ENCODE measurements at places on chromosomes 7 and 10.

- no peak for DNase-seq
These were observed 143.2 kb downstream of the USP6NL start for GRCh38 chr10:11468126-11468742.

GRCh38 chr7:11128498-11128897 is 154.8 kb downstream of the PHF14 start:
- DNase-seq = no peak

GRCh38 chr7:104962781-104963180 is 51.2 kb upstream of the KMT2E start:
- DNase-seq = no peak

- DNase-seq = no peak
These were observed 55.7 kb downstream of the TMEM209 start for GRCh38 chr7:130149281-130150139.

DNA sequence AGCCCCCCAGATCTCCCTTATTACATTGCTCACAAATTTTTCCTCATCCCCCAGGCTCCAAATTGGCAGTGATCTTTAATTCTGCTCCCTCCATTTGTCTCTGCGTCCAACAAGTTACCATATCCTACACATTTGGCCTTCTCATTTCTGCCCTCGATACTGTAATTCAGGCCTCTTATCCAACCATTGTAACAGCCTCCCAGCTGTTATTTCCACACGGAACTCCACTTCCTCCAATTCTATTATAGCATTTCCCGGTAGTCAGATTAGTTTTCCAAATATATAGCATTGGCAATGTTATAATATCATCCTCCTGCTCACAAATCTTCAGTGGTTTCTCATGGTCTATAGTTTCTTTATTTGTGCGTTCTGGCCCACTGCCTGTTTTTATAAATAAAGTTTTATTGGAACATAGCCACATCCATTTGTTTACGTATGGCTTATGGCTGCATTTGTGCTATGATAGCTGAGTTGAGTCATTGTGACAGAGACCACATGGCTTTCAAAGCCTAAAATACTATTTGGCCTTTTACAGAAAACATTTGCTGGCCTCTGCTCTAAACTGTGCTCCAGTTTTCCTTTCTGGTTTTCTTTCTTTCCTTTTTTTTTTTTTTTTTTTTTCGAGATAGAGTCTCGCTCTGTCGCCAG is 126.5 kb upstream of the ZNF438 start:
- DNase-seq = no peak

GRCh38 chr10:86004337-86004736 is 362.3 kb downstream of the GRID1 start:
- DNase-seq = no peak

- DNase-seq = no peak
These were observed 132.9 kb downstream of the OAT start for GRCh38 chr10:124285587-124286527.

GRCh38 chr7:57432583-57432982 is 17.4 kb upstream of the ZNF716 start:
- no peak for DNase-seq

- no peak for DNase-seq
These were observed 6.8 kb upstream of the LRRC4 start for GRCh38 chr7:128037880-128038619.

DNA sequence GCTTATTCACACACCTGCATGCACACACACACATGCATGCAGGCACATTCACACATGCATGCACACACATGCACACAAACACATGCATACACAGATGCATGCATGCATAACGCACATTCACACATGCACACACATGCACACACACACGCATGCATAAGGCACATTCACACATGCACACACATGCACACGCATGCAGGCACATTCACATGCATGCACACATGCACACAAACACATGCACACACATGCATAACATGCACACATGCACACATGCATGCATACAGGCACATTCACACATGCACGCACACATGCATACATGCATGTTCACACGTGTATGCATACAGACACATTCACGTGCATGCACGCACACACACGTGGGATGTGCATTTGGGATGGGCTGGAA is 165.8 kb downstream of the PAXIP1 start:
- no peak for DNase-seq

DNA sequence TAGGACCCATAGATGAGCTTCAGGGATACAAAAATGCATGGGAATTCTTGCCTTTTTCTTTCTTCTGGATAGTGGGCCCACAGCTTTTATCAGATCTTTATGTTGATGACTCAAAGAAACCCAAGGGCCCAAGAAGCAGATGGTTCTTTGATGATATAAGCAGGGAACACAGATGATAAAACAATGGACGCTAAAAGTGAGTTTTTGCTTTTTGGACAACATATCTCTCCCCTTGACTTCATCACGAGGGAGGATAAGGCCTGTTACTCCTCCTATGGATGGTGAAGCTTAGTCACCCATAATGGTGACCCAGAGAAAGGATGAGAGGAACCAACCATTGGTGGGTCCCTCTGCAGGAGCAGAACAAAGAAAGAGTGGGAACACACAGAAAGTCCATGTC is 6.5 kb upstream of the OGA start:
- DNase-seq = no peak

GRCh38 chr10:82252081-82252480 is 377.1 kb downstream of the NRG3 start:
- no peak for DNase-seq

DNA sequence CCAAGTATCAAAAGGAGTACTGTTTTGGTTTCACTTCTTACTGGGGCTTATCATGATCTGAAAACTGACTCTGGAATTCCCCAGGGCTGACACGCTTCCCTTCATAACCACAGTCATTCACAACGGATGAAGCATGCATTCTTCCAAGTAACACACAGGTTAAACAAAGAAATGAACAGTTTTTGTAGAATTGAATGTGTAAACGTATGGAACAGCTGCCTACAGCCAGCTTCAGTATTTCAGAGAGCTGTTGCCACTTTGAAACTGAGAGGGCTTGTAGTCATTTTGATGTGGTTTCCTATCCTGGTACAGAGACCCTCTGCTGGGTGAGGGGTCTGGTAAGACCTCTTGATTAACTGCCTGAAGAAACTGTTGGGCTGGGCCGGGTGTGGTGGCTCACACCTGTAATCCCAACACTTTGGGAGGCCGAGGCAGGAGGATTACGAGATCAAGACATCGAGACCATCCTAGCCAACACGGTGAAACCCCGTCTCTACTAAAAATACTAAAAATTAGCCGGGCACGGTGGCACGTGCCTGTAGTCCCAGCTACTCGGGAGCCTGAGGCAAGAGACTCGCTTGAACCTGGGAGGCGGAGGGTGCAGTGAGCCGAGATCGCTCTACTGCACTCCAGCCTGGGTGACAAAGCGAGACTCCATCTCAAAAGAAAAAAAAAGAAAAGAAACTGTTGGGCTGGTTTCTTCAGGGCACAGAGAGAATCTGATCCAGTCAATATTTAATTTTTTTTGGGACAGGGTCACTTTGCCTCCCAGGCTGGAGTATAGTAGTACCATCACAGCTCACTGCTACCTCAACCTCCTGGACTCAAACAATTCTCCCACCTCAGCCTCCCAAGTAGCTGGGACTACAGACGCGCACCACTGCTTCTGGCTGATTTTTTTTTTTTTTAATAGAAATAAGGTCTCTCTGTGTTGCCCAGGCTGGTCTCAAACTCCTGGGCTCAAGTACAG is 4.7 kb downstream of the NFE2L3 start:
- DNase-seq = no peak

GRCh38 chr7:30863706-30864035 is 48.0 kb upstream of the AQP1 start:
- no peak for DNase-seq

GRCh38 chr10:113767222-113767621 is 15.7 kb downstream of the PLEKHS1 start:
- no peak for DNase-seq

DNA sequence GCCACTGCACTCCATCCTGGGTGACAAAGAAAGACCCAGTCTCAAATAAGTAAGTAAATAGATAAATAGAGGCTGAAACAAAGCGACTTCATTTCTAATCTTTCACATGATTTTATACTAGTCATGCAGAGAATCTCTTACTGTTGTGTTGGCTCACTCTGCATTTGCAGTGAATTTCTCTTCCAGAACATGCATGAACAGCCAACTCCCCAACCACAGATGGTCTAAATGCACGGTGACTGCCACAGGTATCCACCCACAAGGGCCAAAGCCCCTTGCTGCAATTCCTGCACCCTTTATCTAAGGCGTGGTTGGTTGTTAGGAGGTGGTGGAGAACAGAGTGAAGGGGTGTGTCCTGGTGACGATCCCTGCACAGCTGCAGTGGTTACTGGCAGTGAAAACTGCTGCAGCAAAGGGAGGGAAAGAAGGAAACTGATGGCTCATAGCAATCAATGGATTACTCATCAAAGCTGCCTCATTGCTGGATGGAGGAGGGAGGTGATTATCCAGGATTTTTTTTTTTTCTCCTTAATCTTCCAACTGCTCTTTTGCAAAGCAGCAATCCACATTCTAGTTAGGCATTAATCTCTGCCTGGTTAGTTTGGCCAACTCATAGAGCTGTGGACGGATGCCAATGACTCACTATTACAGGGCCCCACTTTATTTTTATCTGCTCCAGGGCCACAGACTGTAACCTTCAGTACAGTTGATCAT is 50.6 kb downstream of the PRTFDC1 start:
- no peak for DNase-seq

- DNase-seq = peak; percentile 20
These were observed 1.1 kb downstream of the RADIL start for GRCh38 chr7:4882169-4883032.

GRCh38 chr10:81297292-81297691 is 577.7 kb upstream of the NRG3 start:
- DNase-seq = no peak

GRCh38 chr10:2462581-2462980 is 604.8 kb upstream of the PFKP start:
- DNase-seq = no peak

DNA sequence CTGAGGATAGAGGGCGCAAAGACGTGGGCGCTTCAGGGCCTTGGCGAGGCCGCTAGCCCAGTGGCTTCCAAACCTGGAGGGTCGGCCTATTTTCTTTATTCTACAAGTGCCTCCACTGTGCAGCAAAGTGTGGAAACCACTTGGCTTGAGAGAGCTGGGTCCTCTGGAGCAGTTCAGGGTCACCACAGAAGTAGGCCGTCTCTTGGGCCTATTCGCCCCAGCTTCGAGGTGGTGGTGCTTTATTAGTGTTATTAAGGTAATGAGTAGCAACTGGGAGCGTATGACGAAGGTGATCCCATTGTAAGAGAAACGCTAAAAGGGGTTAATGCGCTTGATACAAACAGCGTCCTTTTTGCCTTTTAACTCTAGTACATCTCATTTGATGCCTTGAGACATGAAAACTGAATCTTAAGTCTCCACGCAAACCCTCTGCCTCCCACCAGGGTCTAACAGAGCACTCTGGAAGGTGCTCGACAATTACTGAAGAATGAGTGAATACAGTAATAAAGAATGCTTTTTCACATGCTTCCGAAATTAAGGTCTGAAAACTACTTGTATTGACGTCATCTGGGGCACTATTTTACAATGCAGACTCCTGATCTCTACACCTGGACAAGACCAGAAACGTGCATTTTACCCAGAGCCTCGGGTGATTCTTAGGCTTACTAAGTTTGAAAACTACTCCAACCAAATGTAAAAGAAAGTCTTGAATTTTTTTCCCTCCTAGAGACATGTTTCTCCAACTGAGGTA is 647 bp upstream of the GSAP start:
- no peak for DNase-seq

GRCh38 chr7:74307738-74308505 is 18.7 kb downstream of the CLIP2 start:
- no peak for DNase-seq

DNA sequence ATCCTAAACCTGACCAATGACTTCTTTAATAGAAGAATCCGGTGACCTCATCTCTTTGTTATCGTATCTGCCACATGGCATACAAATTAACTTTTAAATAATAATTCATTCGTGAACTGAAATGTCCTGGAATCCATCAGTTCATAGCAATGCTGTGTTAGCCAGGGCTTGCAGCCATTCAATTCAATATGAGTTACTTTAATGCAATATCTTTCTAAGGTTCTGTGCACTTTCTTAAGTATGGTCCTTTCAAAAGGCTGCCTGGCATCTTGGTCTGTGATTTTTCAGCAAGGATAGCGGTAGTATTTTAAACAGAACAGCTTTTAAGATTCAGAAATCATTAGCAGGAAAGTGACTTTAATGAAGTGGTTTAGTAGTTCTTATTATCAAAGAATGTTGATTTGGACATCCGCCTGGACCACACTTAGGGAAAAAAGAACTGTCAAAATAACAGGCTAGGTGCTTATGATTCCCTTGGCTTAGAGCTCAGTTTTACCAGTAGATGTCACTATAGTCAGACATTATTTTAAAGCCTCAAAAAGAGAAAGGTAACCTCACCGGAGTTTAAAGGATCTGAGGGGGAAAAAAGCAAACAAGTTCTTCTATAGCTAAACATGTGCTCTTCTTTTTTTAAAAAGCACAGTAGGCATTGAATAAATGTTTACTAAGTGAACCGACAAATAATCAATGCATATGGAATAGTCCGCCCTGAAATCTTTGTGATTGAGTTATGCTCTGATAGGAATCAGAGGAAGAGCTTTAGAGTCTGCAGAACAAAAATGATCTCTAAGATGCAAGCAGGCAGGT is 22.7 kb downstream of the SLC35G1 start:
- no peak for DNase-seq

DNA sequence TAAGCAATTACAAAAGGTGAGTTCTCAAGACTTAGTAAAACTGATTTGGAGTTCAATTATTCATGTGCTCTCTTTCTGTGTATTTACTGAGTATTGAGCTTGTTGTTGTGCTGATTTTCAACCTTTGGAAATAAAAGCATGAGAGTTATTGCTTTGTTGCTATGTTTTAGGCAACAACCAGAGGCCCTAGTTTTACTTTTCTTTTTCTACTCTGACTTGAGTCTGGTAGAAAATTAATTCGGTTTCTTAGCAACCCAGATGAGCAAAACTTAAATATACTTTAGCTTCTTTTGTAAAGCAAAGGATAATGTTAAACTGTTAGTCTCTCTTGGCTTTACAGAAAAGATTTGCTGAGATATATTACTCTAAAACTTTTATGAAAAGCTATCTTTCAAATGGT is 66.4 kb upstream of the SCIN start:
- no peak for DNase-seq

GRCh38 chr10:71964743-71965515 is 734 bp downstream of the CHST3 start:
- no peak for DNase-seq

GRCh38 chr7:155283565-155284194 is 14.0 kb upstream of the INSIG1 start:
- no peak for DNase-seq

DNA sequence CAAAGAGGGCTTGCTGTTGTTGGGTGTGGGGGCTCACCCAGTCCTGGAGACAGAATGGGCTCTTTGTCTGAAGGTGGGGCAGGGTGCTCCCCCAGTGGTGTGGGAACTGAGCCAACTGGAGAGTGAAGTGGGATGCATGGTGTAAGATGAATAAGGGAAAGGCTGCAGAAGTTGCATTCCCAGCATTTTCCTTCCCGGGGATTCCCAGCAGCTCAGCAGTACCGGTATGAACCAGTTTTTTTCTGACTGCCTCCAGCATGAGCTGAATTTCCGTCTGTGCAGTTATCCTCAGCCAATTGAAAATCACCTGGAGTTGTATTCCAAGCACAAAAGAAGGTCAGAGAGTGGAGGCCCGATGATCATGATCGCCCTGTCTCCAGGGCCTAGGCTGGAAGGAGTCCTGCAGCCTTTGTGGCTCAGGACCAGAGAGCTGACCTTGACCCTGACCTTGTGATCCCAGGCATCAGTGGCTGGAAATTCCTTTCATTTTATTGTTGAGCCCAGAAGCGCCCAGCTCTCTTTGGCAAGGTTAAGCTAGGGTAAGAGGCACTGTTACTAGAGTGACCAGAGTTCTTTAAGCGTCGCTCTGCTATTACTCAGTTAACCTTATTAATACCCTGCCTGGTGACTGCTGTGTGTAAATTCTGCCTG is 33.4 kb downstream of the OGDH start:
- DNase-seq = peak; percentile 15
